Stimulated activated CD8-positive, alpha-beta memory T cell treated with anti-CD3 and anti-CD28 coated beads, Interleukin-4, amount 100 ng/mL, for 1 hour (primary cell): ENCODE measurements at places on chromosomes 11 and 22.

- no peak for DNase-seq
Observed at GRCh38 chr22:26464312-26464711, 19.3 kb downstream of the HPS4 start.

- DNase-seq = no peak
Observed at GRCh38 chr11:132639986-132640385, 892.3 kb downstream of the OPCML start.

GRCh38 chr11:16749666-16750065 lies 11.2 kb downstream of the C11orf58 start:
- DNase-seq = no peak

- DNase-seq = no peak
Observed at GRCh38 chr11:74602637-74603556, 10.5 kb downstream of the POLD3 start.

DNA sequence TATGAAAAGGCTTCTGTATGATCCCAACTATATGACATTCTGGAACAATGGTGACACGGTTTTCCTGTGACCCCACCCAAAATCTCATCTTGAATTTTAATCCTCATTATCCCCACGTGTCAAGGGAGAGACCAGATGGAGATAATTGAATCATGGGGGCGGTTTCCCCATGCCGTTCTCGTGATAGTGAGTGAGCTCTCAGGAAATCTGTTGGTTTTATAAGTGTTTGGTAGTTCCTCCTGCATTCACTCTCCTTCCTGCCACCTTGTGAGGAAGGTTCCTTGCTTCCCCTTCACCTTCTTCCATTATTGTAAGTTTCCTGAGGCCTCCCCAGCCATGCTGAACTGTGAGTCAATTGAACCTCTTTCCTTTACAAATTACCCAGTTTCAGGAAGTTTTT lies 53.1 kb upstream of the TSPAN18 start:
- DNase-seq = no peak

- no peak for DNase-seq
Observed at GRCh38 chr11:5257296-5257695, 2.7 kb upstream of the HBG2 start.

DNA sequence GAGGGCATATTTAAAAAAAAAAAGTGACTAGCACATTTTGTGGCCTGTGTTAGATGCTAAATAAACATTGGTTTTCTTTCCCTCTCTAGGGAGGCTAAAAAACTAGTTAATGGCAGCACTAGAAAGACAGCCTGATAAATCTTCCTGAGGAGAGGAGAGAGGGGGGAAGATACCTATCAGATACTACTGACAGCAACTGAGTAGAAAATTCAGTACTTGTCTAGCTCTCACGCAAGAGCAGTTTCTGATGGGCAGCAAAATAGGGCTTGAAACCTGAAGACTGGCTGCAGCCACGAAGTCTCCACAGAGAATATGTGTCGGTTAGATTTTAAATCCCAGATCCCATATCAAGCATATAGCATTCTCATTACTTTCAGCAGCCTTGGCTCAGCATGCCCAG lies 388.2 kb downstream of the KCNA4 start:
- no peak for DNase-seq

GRCh38 chr11:128695539-128696221 lies 1.8 kb downstream of the FLI1 start:
- DNase-seq = no peak

- no peak for DNase-seq
Observed at GRCh38 chr11:118247041-118247440, 5.1 kb downstream of the MPZL3 start.

DNA sequence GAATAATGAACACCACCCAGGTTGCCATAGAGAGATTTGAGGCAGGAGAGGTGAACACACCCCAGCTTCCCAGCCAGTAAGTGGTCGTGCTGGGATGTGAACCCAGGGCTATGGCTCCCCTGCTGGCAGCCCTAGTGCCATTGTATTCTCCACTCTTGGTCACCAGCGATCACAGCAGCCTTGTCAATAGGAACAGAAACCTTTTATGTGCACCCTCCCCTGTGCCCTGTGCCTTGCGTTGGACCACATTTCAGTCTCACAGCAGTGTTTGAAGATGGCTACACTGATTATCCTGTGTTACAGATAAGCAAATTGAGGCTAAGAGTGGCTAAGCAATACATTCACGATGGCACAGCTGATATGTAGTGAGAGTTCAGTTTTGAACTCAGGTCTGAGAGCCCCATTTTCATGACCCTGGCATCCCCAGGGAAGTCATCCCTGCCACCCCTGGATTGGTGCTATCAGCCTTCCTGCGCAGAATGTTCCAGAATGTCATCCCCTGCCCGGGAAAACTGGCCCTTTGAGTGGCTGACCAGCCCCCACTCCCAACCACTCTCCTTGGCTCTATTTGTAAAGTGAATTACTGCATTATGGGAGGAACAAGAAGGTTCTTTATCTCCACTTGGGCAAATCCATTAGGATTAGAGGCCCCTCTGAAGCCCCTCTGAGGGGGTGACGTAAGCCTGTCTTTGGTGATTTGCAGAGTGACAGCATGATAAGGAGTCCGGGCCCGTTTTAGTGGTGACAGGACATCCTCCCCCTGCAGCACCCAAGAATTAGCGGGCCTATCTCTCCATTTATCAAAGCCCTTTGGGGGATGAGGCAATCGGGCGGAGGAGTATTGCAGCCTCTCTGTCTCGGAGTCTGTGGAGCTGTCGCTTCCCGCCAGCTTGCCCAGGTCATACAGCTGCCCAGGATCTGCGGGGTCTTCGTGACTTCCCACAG lies 30.9 kb downstream of the SMIM38 start:
- DNase-seq = no peak

GRCh38 chr22:28435140-28435768 lies 244.4 kb downstream of the TTC28 start:
- no peak for DNase-seq
